ENCODE measurements at places on chromosomes 3 and 15. TPM values are rescaled to one million over a fixed set of nuclear protein-coding genes. Genes with fewer than 3 reads are reported as not detected.

GRCh38 chr3:119769394-119770149 is 12.3 kb upstream of the NR1I2 start:
- DNase-seq = no peak

- DNase-seq = no peak
Measured at GRCh38 chr3:74531491-74531890, 83.0 kb downstream of the CNTN3 start.

DNA sequence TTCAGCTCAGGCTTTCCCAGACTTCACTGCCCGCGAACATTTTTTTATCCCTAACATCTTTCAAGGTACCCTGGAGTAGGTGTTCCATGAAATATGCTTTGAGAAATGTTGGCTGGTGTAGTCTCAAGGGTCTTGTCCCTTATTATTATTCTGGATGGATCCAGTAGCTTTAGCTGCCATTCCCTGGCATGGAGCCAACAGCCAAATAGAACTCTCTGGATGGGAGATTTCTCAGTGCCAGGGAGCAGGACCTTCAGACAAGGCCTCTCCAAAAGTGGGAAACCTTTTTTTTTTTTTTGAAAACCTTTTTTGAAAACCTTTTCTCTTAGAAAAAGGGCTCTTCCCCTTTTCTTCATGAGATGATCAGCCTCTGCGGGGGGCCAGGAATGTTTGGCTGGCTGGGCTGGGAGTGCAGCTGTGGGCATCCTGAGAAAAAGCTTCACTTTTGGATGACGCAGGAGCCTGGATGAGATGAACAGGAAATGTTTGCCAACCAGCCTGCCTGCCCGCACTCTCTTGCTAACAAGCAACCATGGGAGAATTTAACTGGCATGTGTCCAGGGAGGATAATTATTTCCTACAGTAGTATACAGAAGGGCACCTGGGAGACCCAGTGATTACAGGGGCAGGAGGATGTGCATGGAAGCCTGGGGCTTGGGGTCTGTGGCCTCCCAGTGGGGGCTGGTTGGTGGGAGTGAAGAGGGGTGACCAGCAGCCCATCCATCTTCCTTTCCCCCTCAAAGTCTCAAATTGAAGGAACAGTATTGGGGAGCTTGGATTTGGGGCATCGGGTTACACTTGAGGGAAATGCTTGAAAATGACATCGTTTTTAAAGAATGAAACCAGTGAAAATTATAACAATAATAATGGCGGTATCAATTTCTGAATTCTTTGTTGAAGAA is 109.1 kb upstream of the LRIG1 start:
- DNase-seq = no peak

DNA sequence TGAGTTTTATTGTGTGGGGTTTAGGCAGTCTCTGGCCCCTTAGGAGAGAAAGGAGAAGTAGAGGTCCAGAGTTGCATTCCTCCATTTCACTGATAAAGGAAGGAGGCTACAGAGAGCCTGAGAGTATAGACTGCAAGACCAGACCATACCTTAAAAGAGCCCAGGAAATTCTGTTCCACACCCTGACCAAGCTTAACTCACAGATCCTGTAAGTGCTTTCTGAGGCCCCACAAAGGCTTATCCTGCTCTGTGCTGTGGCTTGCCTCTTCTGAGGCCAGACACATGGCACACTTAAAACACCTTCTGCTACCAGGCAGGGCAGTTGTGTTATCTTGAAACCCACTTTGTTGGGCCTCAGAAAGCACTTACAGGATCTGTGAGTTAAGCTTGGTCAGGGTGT is 39.2 kb upstream of the LEKR1 start:
- DNase-seq = no peak

DNA sequence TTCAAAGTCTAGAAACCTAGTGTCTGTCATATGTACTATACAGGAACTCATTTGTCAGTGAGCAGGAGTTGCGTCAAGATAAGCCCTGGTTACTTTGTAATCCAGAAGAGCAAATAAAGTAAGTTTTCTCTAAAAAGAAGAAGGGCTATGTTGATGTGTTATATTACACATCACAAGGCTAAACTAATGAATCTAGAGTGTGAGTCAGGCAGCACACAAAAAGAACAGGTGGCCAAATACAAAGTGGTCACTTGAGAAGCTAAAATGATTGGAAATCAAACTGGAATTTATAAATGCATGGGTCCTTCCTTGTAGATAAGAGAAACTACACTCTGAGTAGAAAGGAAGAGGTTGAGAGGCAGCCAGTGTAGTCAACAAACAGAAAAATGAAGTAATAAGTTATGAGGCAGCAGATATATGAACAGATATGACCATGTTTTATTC is 771.6 kb downstream of the DIPK2A start:
- DNase-seq = no peak

MUSTN1 gene
- 0.22 TPM for polyA plus RNA-seq

UCN2 gene
- polyA plus RNA-seq = 0.25 TPM

CALML4 gene
- polyA plus RNA-seq = 26.8 TPM
